Urinary bladder (tissue), 4 donors: ENCODE measurements at places on chromosomes 7 and 10. TPM values are rescaled to one million over a fixed set of nuclear protein-coding genes. Genes with fewer than 3 reads are reported as not detected.

GIMAP7 gene
- polyA plus RNA-seq: 33.2 TPM

DNA sequence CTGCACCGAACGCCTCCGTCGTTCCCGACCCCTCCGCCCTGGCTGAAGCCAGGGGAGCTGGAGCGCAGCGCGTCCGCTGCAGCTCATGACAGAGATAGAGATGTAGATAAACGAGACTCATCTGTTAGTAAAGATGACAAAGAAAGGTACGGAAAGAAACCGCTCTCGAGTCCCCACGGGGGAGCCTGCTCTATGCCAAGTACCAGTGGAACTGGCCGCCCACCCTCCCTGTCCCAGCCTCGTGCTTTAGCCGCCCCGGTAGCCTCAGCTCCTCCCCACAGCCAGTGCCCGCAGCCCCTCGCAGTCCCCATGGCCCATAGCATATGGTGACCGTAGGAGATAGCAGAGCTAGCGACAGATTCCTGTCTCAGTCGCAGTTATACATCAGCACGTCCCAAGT is 344.7 kb upstream of the GALNT17 start:
- DNase-seq: no peak

DNA sequence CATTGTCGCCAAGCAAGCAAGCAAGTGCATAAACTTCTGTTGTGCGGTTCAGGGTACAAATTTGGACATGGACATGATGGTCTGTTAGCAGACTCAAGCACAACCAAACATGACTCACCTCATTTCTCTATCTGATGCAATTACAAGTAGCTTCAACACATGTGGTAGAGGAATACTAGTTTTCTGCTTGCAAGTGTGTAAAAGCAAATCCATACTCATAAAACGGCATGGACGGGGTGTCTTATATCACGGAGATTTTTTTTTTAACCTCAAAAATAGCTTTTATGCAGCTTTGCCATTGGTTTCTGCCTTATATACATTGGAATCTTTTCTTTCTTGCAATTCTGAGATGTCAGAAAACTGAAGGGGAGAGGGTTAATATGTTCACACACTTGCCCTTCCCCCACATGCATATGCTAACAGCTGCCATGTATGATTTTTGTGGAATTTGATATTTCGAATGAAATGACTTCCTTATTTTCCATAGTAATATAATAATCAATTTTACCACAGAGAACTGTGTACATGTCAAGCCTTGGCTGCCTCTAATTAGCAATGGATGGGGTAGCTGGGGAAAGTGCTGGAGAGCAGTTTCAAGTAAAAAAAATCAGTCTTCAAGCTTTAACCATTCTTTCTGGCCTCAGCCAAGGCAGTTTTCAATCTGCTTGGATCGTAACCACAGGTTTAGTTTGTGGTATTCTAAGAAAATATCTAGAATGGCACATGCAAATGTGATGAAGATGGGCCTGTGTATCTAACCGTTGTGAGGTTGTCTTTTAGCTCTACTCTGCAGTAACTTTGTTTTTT is 106.0 kb upstream of the PDCD4 start:
- no peak for DNase-seq

- DNase-seq: no peak
These were observed 271.9 kb downstream of the PLXDC2 start for GRCh38 chr10:20088061-20088701.

- DNase-seq: no peak
These were observed 243.4 kb upstream of the FZD1 start for GRCh38 chr7:91020636-91021385.
